Prostate gland (tissue), 2 donors: ENCODE measurements at places on chromosomes 3 and 15.

- no peak for DNase-seq
Measured at GRCh38 chr3:195221876-195222617, 48.9 kb downstream of the XXYLT1 start.

DNA sequence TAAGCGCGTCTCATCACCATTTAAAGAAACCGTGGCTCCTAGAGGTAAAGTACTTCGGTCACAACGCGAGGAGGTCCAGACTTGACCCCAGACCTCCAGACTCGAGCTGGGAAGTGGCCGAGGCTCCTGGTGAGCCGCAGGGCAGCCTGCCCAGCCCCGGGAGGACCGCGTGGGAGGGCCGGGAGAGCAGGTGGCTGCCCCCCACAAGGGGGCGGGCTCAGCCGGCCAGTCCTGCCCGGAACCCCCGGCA is at the start of gene SLC27A2:
Gene SLC27A2 (plus strand): TSS at position 228 of the 250 bp plus-strand sequence. CDS start 232 bp downstream, outside the sequence.
- DNase-seq = no peak

DNA sequence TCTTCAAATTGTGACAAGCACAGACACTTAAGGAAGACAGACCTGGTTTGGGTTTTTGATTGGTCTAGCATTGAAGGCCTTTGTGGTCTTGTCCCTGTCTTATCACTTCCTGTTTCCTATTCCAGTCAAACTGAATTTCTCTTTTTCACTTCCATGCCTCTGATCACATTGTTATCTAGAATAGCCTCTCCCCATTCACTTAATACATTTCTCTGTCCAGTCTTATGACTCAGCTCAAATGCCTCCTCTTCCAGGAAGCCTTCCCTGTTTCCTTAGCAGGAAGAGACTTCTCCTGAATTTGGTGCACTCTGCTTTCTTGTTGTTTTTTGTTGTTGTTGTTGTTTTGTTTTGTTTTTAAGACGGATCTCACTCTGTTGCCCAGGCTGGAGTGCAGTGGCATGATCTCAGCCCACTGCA is 45.5 kb downstream of the LIMD1 start:
- DNase-seq = no peak

DNA sequence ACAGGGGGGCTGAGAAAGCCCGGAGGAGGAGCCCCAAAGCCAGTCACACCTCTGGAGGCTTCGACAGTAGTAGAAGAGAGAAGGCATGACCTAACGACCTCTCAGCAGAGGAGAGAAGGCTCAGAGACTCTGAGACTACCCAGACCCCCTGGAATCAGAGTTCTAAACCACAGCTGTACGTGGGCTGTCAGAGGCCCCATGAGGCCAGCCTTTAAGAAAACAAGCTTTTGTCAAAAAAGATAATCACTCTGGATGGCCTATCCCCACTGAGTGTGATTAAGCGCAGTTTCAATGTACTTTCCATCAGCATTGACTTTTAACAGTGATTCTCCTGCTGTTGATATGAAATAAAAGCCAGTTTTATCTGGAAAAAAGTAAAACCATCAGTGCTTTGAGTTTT is 330.3 kb downstream of the CLSTN2 start:
- DNase-seq = no peak
